Stimulated activated CD4-positive, alpha-beta T cell treated with anti-CD3 and anti-CD28 coated beads, Interleukin-12 subunit alpha, Interleukin-12 subunit beta, amount 100 ng/mL, for 4 hours (primary cell): ENCODE measurements at places on chromosomes 5 and 9.

DNA sequence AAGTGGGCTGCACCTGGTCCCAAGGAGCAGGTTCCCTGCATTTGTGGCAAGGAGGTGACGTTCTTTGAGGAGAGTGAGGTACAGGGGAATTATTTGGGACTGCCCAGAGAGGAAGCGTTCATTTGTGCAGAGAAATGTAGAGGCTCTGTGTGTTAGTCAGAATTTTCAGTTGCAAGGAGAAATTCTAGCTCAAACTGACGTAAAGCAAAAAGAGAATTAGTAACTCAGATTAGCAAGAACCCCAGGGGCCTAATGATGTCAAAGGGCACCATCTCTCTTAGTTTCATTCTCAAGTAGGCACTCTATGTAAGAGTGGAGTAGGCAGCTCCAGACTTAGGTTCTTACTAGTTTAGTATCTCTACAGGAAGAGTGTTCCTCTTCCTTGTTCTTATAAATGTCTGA is 2.4 kb upstream of the TXN start:
- no peak for DNase-seq

DNA sequence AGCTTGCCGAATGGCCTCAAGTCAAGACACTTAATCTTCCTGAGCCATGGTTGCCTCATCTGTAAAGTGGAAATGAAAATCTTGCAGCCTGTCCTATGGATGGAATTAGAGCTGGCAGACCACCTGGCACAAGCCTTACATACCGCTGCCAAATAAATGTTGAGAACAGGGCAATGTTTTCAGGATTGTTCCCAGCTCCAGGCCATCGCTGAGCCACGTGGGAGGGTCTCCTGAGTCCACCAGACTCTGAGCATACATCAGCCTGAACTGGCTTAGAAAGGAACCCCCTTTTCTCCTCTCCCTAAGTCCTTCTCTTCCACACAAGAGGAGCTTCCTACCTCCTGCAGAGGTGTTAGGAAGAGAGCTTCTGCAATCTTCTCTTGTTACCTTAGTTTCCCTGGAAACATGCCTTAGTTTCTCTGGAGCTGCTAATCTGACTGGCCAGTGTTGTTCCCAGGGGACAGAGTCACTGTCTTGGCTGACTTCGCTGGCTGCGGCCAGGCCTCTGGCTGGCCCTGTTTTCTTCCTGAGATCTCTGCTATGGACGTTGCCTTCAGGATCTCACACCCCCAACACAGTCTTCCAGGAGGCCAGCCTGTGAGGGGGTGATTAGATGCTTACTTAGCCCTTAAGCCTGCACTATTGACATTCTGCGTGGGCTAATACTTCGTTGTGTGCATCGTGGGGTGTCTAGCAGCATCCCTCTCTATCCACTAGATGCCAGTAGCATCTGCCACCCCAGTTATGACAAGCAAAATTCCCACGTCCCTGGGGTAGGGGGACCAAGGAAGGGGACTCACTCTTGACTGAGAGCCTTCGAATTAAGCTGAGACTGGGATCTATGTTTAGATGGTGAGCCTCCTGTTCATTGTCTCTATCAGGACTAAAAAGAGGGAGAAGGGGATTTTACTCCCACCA is 62.2 kb downstream of the BOD1 start:
- no peak for DNase-seq

- DNase-seq, result no peak
These were observed 13.2 kb downstream of the LRRC14B start for GRCh38 chr5:204462-204861.

- no peak for DNase-seq
These were observed 43.4 kb upstream of the N4BP3 start for GRCh38 chr5:178069909-178070308.

- DNase-seq, result no peak
These were observed 170.7 kb upstream of the ZNF618 start for GRCh38 chr9:113705306-113705927.
